ENCODE measurements at places on chromosomes 11 and 22.
A peak's percentile ranks its signal among the peaks of the same experiment; 100 is the strongest.

DNA sequence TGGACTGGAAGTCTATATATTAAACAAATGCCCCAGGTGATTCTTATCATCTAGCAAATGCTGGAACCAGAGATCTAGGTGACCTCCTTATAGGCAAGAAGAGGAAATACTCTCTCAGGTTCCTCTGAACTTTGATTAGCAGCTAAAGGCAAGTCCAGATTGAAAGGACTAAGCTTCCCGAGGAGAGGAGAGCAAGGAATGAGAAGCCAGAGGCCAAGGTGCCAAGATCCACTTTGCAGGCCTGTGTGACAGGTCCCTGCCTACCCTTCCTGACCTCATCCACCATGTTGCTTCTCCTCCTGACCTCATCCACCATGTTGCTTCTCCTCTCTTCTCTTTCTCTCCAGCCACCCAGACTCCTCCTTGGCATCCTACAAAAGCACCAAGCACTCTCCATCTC is 173.2 kb downstream of the LARGE1 start:
- DNase-seq, result no peak

DNA sequence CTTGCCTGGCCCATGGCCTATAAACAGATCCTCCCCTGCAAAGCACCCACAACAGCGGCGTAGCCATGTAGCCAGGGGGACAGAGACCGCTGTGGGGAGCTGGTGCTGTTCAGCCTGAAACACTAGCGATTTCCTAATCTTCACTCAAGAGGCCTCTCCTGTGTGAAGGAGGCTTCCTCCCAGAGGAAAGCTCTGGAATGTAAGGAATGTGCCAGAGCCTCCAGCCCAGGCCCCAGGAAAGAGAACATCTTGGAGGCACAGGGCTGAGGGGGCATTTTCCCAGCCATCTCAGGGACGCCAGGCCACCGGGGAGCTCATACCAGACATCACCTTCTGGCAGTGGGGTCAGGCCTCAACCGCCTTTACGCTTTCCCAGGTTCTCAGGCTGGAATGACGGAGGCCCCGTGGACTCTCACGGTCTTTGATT is 24.0 kb downstream of the MIAT start:
- DNase-seq, result no peak

DNA sequence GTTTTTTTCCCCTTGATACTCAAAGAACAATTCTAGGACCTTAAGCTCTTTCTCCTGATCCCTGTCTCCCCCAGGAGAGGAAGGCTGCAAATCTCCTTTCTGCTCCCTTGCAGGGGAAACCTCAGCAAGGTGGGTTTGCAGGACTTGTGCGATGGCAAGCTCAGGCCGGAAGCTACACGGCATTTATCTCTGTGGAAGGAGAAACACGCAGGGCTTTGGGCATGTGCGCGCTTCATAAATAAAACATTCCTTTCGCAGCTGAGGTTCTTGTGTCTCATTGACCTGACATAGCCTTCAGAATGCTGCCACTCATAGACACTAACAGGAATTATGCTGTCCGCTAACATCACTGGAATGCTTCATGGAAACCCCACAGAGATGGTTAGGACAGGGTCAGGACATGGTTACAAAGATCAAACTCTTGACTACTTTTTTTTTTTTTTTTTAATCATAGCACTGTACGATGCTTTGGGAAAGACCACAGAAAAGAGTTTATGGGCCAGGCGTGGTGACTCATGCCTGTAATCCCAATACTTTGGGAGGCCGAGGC is 42.6 kb downstream of the SLN start:
- DNase-seq, result no peak

DNA sequence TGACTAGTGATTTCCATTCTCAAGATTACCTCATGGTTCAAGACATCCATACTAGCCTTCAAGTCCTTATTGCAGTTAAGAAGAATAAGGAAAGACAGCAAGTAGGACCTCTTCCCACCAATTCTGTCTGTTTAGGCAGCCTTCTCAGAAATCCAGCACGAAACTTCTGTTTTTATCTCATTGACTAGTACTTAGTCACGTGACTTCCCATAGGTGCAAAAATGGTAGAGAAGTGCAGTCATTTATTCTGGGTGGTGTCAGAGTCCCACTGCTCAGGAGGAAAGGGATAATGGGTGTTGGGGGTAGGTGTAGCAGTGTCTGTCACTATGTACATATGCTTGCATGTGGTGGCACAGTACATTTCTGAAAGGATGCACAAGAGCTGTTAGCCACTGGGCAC is 57.7 kb upstream of the SORL1-AS1 start:
- no peak for DNase-seq

GRCh38 chr11:126282361-126282735 is 545 bp upstream of the TIRAP start:
- no peak for DNase-seq

GRCh38 chr11:90795746-90796145 is 572.9 kb upstream of the CHORDC1 start:
- no peak for DNase-seq

DNA sequence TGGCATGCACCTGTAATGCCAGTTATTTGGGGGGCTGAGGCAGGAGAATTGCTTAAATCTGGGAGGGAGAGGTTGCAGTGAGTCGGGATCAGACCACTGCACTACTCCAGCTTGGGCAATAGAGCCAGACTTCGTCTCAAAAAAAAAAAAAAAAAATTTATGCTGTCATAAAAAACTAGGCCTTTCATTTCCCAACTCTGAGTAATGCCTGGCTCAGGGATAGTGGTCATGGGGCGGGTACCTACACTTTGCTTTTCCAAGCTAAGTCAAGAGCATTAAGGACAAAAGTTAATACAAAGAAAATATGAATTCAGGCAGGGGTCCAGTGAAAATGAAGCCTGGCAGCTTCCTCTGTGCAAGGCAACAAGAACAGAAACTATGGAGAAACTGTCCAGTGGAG is 16.3 kb downstream of the CPSF7 start:
- no peak for DNase-seq

DNA sequence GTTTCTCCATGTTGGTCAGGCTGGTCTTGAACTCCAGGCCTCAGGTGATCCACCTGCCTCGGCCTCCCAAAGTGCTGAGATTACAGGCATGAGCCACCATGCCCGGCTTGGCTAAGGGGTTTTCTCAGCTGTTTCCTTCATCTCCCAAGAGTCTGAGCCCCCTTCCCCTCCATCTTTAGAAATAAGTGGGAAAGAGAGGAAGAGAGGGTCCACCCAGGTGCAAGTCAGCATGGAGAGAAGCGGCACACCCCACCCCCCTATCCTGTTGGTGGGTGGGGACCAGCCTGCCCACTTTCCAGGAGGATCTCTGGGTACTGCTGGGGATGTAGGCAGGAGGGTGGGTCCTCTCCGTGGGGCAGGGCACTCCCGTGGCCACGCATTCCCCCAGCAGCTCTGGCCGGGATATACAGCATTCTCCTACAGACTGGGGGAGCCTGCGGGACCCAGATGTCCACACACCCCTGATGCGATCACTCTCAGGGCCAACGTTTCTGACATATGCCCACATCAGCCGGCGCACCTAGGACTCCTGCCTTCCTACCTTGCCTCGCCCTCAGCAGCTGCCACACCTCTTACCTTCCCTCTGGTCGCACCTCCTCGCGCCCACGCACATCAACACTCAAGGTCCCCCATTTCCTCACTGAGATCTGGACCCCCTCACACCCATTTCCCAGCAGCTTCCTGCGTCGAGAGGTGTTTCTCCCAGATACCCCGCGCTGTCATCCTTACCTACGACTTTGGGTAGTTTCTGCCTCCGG is 8.9 kb downstream of the SCARF2 start:
- no peak for DNase-seq

DNA sequence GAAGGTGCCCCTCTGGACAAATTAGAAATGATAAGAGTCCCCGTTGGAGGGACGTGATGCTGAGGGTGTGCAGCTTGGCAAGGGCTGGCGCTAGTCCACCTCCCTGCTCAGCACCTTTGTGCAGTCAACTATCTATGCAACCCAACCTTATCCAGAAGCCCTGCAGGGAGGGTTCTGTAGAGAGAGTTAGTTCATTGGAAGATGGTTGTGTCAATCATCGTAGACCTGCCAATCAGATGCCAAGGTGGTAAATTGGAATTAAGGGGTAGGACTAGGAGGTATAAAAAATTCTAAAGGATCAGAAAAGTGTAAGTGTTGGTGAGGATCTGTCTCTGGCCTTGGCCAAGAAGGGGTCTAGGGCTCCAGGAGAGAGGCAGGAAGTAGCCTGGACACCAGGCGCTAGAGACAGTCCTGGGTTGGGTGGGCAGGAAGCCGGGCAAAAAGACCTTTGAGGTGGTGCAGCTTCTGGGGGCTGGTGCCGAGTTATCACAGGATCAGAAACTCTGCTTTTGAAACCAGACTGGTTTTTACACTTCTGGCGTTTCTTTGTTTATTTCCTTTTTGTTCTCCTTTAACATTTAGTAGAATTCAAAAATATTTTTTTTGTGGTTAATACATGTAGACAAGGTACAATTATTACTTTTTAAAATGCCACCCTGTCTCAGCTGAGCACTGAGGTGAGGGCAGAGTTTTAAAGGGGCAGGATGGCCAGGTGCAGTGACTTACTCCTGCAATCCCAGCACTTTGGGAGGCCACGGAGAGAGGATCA is 1.6 kb downstream of the C1QTNF6 start:
- peak; percentile 63 for DNase-seq

GRCh38 chr22:42202048-42202447 is 68.4 kb downstream of the TCF20 start:
- no peak for DNase-seq

DNA sequence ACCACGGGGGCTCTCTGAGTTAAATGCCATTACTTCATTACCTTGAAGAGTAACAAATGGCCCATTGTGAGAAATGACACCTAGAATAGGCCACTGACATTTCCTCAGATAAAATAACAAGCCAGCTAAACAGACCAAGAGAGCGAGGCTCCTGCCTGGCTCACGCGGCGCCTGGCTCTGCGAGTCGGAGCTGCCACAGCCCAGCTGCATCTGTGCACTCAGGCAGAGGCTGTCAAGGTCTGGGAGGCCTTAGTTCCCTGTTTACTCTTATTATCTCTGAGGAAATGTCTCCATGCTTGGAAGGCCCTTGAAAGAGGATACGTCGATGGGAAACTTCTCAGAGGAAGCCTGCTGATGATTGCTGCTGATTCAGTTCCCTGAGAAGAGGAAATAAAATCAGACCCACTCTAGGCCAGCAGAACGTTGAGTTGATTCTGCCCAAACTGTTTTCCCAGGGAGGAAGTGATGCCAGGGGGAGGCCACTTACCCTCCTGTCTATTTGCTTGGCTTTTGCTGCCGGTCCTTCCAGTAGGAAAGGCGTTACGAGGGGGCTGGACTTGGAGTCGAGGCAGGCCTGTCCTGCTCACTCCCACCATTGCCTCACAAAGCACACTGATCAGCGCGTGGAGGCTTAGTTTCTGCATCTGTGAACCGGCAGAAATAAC is 208.8 kb downstream of the TBC1D22A start:
- no peak for DNase-seq

DNA sequence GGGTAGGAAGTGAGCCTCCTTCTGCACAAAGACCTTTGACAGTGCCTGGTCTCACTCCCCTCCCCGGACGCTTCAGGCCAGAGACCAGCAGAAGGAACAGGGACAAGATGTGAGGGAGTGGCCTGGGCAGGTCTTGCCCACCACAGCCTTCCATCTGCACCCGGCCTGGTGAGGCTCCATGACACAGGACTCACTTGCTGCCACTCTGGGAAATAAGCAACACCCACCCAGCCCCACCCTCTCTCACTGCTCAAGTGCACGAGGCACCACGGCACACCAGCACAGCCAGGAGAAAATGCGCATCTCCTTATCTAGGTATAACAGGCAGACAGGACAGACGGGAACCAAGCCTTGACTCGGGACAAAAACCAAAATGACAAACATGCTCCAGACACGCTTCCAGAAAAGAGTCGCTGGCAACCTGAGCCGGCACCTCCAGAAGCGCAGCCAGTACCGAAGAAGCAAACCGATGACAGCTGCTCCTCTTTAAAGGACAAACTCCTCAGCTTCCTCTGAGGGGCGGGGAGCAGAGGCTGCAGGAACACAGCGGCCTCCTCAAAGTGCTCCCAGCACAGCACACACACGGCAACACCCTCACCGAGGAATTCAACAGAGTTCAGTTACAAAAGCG is 41.7 kb downstream of the BRD1 start:
- no peak for DNase-seq

GRCh38 chr11:41273908-41274307 is 185.5 kb downstream of the LRRC4C start:
- DNase-seq, result no peak

DNA sequence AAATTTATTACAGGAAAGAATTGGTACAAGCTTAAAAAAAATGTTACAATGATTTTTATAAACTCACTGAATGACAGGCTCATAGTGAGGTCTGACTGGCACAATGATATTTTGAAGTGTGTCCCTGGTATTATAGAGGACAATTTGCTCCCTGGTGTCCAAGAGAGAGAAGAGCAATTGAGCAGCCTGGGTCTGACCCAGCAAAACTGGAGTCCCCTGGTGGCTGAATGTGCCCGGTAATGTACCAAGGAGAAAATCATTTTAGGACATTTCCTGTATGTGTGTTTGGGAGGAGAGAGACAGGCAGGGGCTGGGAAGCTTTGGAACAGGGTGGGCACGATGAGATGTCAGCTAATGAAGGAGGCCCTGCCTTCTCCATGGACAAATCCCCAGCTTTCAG is 125.3 kb downstream of the APOL5 start:
- no peak for DNase-seq

DNA sequence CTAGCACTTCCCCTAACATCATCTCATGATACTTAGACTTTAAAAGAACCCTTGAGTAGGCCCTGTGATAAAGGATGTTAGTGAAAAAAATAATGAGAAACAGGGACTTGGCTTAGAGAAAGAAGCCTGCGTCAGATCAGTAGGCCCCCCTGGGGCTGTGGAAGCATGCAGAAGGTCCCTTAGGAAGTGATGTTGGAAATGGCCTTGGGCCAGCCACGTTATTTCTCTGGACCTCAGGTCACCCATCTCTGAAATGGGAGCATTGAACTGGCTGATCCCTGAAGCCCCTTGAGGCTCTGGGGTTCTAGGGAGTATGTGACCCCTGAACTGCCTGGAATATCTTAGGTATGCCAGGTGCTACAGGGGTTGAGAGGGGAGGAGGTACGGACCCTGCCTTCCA is 40.2 kb downstream of the MCM5 start:
- DNase-seq, result no peak
